ENCODE measurements at places on chromosomes 16 and 17.
A peak's percentile ranks its signal among the peaks of the same experiment; 100 is the strongest.

DNA sequence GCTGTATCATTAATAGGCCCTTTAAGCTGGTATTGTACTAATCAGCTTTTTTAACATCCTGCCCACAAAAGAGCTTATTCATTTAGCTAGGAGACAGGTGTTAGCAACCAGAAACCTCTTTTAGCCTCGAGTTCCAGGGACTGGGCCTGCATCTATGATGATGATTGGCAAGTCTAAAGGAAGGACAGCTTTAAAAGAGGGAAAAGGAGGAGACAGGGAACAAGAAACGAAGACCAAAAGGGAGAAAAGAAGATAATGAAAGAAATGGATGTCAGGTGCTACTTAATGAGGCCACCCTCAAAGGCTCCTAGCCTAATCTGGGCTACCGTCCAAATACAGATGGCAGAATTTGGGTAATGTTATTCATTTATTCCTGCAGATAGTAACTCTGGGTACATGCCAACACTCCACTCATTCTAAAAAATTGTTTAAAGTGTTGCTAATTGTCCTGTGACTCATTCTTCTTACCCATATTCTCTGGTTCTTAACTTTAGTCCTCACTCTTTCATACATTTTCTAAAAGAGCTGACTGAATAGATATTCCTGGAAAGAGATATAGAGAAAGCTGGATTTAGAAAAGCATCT, 18.7 kb upstream of the RFFL start:
- no peak for DNase-seq

GRCh38 chr17:81171941-81172340, 5.9 kb upstream of the AATK start:
- DNase-seq: no peak

DNA sequence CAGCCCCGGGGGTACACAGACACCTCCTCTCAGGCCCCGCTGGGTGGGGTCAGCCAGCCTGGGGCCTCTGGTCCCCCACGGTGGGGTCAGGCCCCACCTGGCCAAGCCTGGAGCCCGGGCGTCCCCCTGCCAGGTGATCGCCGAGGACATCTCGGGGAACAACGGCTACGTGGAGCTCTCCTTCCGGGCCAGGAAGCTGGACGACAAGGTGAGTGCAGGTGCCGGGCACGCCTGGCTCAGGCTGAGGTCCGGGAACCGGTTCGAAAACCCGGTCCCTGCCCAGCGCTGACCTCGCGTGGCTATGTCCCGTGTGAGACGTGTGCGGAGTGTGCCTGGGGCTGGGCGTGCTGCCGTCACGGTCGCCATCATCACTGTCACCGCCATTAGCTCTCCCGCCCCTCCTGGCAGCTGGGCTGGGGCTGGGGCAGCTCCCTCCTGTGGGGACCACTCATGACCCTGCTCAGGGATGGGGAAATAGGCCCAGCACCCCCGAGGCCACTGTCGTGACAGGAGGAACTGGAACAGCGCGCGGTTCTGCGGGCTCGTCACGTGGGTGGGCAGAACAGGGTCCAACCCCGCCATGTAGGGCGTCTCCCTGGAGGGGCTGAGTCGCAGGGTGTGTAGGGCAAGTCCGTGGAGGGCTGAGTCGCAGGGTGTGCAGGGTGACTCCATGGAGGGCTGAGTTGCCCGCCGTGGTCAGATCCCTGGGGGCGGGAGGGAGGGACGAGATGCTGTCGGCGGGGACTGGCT, 8.5 kb downstream of the CPNE7 start:
- DNase-seq: no peak

- no peak for DNase-seq
These were observed 37.8 kb upstream of the RASD1 start for GRCh38 chr17:17533901-17534441.

GRCh38 chr17:79087428-79088143, 13.0 kb downstream of the ENGASE start:
- DNase-seq: peak; percentile 79

DNA sequence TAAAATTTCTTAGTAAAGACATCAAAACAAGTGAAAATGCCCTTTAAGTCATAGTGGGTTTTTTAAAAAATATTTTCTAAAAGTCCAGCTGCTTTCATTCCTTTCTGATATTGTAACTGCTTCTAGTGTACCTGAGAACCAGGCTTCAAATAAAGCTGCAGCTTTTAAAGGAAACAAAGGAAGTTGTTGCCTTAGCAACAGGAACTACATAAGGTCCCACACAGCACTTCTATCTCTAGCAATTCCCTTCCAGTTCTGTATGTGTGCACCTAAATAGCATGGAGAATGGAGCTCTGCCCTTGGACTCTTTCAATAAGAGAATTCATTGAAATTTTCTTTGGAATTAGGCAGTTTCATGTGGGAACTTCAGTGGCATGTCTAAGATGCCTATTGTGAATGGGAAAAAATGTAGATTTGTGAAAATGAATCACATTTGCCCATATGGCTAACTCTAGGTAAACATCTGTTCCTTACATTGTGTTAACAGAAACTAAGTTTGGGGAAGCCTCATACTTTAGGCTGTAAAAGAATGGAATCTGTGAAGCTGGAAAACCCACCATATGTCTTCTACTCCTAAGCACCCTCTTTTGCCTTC, 206.4 kb downstream of the KIF2B start:
- DNase-seq: no peak

DNA sequence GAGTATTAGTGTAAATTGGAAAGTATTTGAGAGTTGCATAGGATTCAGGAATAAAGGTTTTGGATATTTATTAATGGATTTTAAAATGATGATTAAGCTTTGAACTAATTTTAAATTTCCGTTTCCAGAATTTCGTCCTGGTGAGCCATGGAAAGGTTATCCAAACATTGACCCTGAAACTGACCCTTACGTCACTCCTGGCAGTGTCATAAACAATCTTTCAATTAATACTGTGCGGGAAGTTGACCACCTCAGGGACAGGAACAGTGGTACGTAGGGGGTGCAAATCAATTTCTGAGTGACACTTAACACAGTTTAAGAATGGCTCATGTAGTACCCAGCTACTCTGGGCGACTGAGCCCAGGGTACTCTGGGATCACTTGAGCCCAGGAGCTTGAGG, 29.1 kb upstream of the SLC5A11 start:
- no peak for DNase-seq

- DNase-seq: no peak
These were observed 40.9 kb downstream of the FBXL20 start for GRCh38 chr17:39360537-39360936.

GRCh38 chr17:57758654-57759053, 13.6 kb upstream of the CCDC182 start:
- DNase-seq: no peak

GRCh38 chr17:13154398-13154797, 136.6 kb upstream of the ELAC2 start:
- no peak for DNase-seq

DNA sequence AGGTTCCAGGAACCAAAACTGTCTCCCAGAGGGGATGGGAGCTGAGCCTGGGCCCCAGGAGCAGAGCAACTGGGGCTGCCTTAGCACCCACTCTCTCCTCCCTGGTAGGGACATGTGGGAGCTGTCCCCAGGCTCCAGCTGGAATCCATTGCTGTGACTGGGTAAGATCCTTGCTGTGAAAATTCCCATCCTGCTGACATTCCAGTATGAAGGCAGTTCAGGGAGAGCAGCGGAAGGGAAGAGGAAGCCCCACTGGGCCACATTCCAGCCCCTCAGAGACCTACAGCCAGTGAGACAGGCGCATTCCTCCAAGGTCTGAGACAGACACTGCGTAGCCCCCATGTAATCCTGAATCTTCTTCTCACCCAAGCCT, 24.2 kb downstream of the MYO18A start:
- no peak for DNase-seq

- DNase-seq: no peak
These were observed 4.7 kb downstream of the KRABD2 start for GRCh38 chr17:8371786-8372185.

GRCh38 chr17:60664022-60664421, 13.6 kb upstream of the BCAS3 start:
- DNase-seq: no peak

- no peak for DNase-seq
These were observed 25.0 kb upstream of the BCAS3 start for GRCh38 chr17:60652454-60653247.
